ENCODE measurements at places on chromosomes 6 and 20. TPM values are rescaled to one million over a fixed set of nuclear protein-coding genes. Genes with fewer than 3 reads are reported as not detected.

The RAMACL gene
- 0.79 TPM for total RNA-seq

The KCNQ5 gene
- total RNA-seq = 5.2 TPM

The E2F1 gene
- total RNA-seq = 18.1 TPM

The GSTA2 gene
- not detected for total RNA-seq

GRCh38 chr6:21664314-21665109, 71.0 kb downstream of the SOX4 start:
- no peaks in the 10 kb centered on the region for H3K27me3 ChIP-seq
- peak overlapping the region; percentile 85 for H3K4me3 ChIP-seq
- H3K4me1 ChIP-seq = peaks cover 39% of the 10 kb centered on the region
- peak; percentile 35 for DNase-seq
- H3K27ac ChIP-seq = peak overlapping the region; percentile 96

GRCh38 chr20:58433759-58434158, 44.7 kb downstream of the VAPB start:
- peaks cover 27% of the 10 kb centered on the region for H3K36me3 ChIP-seq
- no peak for DNase-seq
- no peak overlapping the region for H3K4me3 ChIP-seq

- no peak for DNase-seq
- peaks cover 18% of the 10 kb centered on the region for H3K36me3 ChIP-seq
Measured at GRCh38 chr6:48101290-48101689, 9.7 kb downstream of the PTCHD4 start.

- no peaks in the 10 kb centered on the region for H3K36me3 ChIP-seq
- DNase-seq = no peak
- H3K4me1 ChIP-seq = peaks cover 16% of the 10 kb centered on the region
- H3K4me3 ChIP-seq = no peak overlapping the region
Measured at GRCh38 chr6:82872185-82872584, 193.5 kb downstream of the UBE3D start.

- H3K36me3 ChIP-seq = no peaks in the 10 kb centered on the region
- H3K4me3 ChIP-seq = no peak overlapping the region
- H3K27ac ChIP-seq = no peak overlapping the region
- no peak for DNase-seq
- peaks cover 18% of the 10 kb centered on the region for H3K27me3 ChIP-seq
- peaks cover 9% of the 10 kb centered on the region for H3K4me1 ChIP-seq
Measured at GRCh38 chr20:57980506-57980905, 247.9 kb downstream of the ANKRD60 start.

DNA sequence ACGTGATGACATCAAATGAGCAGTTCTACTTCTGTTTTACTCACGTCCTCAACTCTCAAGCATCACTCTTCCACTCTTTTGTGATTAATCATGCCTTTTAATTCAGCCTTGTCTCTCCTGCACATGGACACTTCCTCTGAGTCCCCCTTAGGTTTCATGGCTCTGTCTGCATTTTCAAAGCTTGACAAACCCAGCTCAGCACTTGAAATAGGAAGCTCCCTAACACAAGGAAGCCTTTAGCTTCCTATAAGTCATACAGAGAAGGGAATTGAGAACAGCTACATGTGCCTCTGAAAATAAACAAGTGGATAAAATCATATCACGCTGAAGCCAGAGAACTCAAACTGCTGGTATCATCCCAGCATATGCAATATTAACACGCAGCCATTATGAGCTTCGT, 21.2 kb downstream of the KIF16B start:
- no peak for DNase-seq
- H3K4me3 ChIP-seq = no peak overlapping the region
- H3K4me1 ChIP-seq = peaks cover 6% of the 10 kb centered on the region
- no peak overlapping the region for H3K27ac ChIP-seq
- peaks cover 1% of the 10 kb centered on the region for H3K36me3 ChIP-seq

GRCh38 chr20:53660078-53660909, 66.7 kb upstream of the ZNF217 start:
- peaks cover 50% of the 10 kb centered on the region for H3K4me1 ChIP-seq
- H3K36me3 ChIP-seq = no peaks in the 10 kb centered on the region
- no peak overlapping the region for H3K4me3 ChIP-seq
- no peak for DNase-seq
- H3K27me3 ChIP-seq = no peaks in the 10 kb centered on the region

DNA sequence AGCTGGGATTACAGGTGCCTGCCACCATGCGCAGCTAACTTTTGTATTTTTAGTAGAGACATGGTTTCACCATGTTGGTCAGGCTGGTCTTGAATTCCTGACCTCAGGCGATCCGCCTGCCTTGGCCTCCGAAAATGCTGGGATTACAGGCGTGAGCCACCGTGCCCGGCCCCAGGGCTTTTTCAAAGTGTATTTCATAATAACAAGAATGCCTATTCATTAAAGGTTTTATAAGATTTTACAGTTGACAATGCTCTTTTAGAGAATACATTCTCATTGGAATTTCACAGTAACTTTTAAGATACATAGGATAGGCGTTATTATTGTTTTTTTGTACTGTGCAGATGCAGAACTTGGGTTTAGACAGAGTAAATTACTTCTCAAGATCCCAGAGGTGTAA, 52.6 kb upstream of the PTPRK start:
- H3K27me3 ChIP-seq = no peaks in the 10 kb centered on the region
- H3K27ac ChIP-seq = no peak overlapping the region
- no peak overlapping the region for H3K4me3 ChIP-seq

GRCh38 chr6:90544081-90544480, 42.8 kb downstream of the MAP3K7 start:
- H3K4me1 ChIP-seq = peaks cover 7% of the 10 kb centered on the region
- peaks cover 44% of the 10 kb centered on the region for H3K36me3 ChIP-seq

All from mesothelial cell of epicardium (in vitro differentiated cells).